ENCODE measurements at places on chromosomes 5 and 9.

DNA sequence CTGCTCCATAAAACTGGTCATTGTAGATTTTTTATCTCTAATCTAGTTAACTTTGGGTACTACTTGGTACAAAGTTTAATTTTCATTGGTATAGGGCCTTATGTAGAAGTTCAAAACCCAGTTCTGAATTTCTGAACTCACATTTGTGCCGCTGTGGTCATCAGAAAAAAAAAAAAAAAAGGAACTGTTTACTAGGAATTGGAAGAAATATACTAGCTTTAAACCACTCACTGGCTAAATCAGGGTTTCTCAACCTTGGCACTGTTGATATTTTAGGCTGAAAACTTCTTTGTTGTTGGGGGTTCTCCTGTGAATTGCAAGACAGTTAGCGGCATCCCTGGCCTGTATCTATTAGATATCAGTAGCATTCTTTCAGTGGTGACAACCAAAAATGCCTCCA lies 4.1 kb upstream of the ZFYVE16 start:
- DNase-seq, result no peak

DNA sequence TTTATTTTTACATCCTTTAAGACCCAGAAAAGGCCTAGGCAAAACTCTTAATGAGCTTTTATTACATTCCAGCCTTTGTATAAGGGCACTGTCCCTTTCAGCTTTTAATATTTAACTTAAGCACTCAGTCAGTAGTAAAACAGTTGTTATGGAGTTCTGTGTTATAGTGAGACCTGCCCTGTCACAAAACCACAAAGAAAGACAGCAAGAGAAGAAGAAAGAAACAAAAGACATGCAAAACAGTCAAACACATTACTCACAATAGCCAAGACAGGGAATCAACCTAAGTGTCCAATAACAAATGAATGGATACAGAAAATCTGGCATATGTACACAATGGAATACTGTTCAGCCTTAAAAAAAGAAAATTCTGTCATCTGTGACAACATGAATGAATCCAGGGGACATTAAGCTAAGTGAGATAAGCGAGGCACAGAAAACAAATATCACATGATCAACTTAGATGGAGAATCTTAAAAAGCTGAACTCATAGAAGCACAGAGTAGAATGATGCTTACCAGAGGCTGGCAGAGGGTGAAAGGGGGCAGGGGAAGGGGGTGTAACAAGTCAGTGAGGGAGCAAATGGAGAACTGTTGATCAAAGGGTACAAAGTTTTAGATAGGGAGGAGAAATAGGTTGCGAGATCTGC lies 63.8 kb upstream of the CCNG1 start:
- DNase-seq, result no peak

DNA sequence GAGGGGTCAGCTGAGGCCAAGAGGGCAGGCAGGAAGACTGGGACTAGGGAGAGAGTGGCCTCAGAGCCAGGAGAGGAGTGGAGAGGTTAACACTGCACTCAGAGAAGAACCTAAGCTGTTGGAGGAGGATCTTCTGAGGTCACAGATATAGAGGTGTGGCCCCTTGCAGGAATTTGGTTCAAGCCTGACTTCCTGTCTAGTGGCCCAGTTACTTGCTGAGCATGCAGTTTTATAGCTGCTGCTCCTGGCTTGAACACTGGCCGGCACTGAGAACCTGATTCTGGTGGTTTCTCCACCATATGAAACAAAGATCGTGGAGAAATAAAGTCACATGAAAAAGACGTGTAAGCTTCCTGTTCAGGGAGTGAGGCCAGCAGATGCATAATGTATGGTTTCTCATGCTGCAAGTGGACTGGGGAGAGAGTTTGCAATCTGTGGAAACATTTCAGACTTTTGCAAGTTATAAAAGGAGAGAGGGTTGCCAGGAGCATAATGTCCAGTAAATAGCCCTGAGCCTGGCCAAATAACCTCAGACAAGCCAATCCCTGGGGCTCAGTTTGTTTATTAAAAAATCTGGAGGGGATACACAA lies 82.6 kb downstream of the GALNT10 start:
- DNase-seq, result no peak

DNA sequence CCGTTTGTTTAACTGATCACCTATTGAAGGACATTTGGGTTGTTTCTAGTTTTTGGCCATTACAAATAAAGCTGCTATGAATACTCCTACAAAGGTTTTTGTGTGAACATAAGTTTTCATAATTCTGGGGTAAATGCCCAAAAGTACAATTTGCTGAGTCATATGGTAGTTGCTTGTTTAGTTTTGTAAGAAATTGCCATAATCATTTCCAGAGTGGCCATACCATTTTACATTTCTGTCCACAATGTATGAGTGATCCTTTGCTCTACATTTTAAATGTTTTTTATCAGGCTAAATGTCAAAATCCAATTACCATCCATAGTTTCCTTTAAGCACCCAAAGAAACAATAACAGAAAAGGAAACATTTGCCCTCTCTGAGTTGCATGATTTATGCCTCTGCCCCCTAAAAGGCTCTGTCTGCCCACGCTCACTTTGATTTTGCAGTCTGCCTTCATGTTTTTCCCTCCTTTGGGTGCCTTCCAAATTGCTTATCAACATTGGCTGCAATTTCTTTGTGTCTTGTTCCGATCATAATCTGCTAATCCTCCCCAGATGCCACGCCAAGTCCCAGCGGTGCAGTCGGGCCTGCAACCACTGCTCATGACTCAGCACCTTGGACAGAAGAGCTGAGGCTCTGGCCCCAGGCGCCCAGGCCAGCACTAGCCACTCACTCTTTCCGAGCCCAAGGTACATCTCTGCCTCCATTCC lies 339.2 kb downstream of the PIK3R1 start:
- DNase-seq, result no peak

GRCh38 chr9:84819491-84819991 lies 150.0 kb downstream of the NTRK2 start:
- DNase-seq, result no peak

GRCh38 chr9:2214707-2215106 lies 199.6 kb downstream of the SMARCA2 start:
- no peak for DNase-seq

DNA sequence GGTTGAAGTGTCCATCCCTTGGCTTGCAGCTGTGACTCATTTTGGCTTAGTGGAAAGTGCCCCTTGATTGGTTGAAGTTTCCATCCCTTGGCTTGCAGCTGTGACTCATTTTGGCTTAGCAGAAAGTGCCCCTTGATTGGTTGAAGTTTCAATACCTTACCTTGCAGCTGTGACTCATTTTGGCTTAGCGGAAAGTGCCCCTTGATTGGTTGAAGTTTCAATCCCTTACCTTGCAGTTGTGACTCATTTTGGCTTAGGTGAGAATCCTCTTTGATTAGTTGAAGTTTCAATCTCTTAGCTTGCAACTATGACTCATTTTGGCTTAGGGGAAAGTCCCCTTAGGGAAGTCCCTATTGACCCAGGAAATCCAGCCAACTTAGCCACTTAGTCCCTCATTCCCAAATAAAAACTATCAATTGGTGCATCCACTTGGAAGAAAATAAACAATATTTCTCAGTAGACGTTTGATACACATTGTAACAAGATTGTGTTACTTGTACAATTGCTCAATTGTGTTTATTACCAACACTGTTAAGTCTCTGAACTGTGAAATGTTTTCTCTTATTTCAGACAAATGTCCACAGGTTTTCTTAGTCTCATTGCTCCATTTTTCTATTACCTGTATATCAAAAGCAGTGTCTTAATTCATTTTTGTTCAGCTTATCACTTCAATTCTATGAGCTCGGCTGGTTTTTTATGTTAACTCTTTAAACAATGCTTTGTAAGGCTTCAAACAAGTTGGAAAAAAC lies 2308.8 kb upstream of the ACO1 start:
- no peak for DNase-seq

DNA sequence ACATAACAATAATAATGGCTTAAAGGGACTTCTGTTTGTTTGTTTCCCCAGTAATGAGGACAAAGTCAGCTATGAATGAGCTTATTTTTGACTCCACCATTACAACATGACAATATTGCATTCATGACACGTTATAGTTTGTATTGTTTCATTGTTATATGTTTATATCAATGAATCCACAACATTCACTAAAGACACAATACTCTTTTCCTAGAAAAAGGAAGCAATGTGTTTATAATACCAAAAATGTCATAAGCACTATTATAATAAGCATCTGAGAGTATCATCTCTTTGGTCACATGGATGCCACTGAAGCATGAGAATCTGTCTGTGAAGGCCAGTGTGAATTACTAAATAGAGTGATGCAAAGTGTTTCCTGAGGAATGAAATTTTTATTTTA lies 1026.9 kb upstream of the C9orf72 start:
- no peak for DNase-seq

DNA sequence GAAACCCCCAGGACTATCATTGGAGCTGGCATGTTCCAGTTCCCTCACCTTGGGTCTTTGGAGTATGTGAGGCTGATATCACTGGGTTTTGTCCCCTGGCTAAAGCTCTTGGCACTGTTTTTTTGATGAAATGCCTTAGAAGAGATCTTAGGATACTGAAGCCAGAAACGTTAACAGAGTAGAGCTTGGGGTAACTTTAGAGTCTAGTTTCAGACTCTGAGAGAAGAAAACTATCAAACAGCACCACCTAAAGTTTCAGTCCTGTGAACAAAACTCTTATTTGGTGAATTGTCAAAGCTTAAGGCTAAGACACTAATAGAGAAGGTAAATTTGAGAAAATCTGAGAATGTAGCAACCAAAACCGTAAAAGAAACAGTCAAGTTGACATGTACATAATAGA lies 111.7 kb upstream of the PUM3 start:
- DNase-seq, result no peak

- no peak for DNase-seq
Measured at GRCh38 chr5:105529851-105530250, 1967.3 kb upstream of the NUDT12 start.

DNA sequence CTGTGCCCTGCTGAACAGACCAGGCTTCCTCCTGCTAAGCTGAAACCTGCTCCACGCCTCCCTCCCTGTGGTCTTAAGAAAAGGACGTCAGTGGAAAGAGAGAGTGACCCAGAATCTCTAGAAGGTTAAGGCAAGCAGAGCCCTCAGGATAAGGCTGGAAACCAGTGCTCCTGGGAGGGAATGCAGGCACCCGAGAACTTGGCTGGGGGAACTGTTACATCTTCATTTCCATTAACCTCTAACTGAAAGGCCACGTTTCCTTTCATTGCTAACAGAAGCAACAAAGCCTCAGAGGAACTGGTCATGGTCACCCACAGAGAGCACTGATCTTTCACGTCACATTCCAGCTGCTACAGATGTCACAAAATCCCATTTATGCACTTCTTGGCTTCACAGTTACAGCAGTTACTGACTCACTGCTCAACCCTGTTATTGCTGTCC lies 26.1 kb upstream of the AKNA start:
- no peak for DNase-seq
